ENCODE measurements at places on chromosomes 5 and 9.
A peak's percentile ranks its signal among the peaks of the same experiment; 100 is the strongest.

DNA sequence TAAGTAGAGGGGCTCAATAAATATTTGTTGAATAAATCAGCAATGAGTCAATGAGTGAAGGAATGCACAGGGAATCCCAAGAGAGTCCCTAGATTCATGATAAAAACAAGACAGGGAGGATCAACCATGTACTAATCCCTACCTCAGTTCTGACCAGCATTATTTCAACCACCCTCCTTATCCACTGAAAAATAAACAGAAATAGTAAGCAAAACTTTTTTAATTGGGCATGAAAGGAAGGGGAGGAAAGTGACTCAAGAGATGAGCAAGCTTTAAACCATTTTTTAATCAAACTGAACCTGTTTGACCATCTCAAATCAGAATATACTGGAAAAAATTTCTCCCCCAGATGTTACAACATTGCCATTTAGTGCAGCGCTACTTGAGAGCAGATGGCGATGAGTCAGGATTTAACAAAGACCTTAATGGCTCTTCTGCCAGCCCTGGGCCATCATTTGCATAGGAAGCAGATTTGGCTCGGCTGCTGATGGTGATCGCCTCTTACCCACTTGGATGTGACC, 194.8 kb upstream of the SLC30A5 start:
- no peak for DNase-seq

DNA sequence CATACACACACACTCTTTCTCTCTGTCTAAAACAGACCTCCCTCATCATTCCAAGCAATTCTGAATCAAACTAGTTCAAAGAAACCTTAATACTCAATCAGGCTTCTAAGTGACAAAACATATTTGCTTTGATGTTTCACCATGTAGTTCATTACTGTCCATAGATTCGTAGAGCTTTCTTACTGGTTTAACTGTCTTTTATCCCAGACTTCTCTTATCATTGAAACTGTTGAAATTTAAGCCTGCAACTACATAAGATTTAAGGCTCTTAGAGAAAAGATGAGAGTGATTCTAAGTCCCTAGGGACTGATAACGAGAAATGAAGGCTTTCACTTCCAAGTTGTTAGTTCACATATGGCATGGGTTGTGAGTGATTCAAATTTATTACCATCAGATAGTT, 11.0 kb upstream of the PLAC8L1 start:
- no peak for DNase-seq

DNA sequence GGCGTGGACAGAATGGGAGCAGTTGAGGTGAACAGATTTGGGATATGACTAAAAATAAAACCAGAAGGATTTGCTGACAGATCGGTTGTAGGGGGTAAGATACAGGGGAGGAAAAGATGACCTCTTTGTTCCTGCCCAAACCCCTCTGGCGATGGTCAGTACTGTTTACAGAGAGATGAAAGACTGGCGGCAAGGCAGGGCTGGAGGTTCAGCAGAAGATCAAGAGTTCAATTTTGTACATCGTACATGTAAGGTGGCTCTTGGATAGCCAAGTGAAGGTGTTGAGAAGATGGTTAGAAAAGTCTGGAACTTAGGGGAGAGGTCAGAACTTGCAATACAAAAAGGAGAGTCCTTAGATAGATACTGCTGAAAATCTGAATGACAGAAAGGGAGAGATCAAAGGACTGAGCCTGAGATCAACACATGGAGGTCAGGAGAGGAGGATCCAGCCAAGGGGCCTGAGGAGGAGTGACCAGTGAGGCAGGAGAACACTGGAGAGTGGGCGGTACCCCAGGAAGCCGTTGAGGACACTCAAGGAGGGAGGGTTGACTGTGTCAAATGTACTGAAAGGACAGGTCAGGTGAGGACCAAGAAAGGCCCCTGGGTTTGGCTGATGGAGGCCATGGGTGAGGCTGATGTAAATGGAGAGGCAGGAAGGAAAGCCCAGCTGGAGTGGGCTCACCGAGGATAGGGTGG, 7.1 kb downstream of the IL4 start:
- no peak for DNase-seq

DNA sequence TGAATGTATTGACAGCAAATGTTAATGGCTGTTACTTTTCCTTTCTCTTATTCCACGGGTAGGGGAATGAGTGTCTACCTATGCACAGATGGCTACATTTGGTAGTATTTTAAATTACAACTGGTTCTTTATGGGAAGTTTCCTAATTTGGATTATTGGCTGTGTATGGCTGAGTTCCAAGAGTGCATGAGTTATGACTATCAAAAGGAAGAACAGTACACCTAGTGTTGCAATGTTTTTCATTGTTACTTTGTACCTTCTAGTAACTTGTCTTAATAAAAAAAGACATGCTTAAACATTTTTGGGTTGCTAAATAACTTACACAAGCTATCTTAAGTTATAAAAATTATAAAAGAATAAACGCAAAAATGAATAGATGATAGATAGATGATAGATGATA, 35.8 kb upstream of the MAMDC2 start:
- DNase-seq: no peak

- DNase-seq: peak; percentile 64
Measured at GRCh38 chr9:136943291-136944211, 987 bp downstream of the FBXW5 start.

DNA sequence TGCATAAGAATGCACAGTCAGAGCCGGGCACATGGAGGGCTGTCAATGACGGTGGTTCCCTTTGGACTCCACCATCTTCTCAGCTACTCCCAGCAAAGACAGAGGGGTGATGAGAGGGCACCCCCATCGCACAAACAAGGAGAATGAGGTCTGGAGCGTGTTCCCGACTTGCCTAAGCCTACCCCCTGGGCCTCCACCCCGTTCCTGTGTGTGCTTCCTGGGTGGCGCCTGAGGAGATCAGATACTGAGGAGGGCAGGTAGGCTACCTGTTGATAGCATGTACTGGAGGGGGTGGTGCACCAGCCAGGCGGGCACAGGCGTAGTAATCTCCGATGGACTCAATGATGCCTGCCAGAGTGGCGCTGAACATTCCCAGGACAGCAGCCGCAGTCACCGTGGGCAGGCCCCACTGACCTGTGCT, 4.1 kb downstream of the SLC23A1 start:
- no peak for DNase-seq

GRCh38 chr5:130462516-130462915, 558.3 kb downstream of the CHSY3 start:
- no peak for DNase-seq

- DNase-seq: no peak
Measured at GRCh38 chr9:129671519-129671918, 6.1 kb downstream of the PRRX2 start.
